ENCODE measurements at places on chromosomes 12 and 14. TPM values are rescaled to one million over a fixed set of nuclear protein-coding genes. Genes with fewer than 3 reads are reported as not detected.
A peak's percentile ranks its signal among the peaks of the same experiment; 100 is the strongest.

Gene AICDA
- not detected for polyA plus RNA-seq

Gene LALBA
- not detected for polyA plus RNA-seq

Gene ADAM21
- polyA plus RNA-seq: 0.29 TPM

Gene PDZRN4
- polyA plus RNA-seq: not detected

Gene SSTR1
- not detected for polyA plus RNA-seq

Gene KRT75
- polyA plus RNA-seq: not detected

- DNase-seq: no peak
Observed at GRCh38 chr14:101137234-101137633, 233.7 kb upstream of the RTL1 start.

- DNase-seq: no peak
Observed at GRCh38 chr14:49950275-49951228, 57.7 kb downstream of the ARF6 start.

- no peak for DNase-seq
Observed at GRCh38 chr12:77116277-77116676, 50.9 kb upstream of the E2F7 start.

DNA sequence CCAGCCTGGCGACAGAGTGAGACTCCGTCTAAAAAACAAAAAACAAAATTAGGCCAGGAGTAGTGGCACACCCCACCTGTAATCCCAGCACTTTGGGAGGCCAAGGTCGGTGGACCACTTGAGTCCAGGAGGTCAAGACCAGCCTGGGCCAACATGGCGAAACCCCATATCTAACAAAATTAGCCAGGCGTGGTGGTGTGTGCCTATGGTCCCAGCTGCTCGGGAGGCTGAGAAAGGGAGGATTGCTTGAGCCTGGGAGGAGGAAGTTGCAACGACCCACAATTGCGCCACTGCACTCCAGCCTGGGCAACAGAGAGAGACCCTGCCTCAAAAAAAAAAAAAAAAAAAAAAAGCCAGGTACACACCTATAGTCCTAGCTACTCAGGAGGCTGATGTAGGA is 37.0 kb downstream of the KDM2B start:
- no peak for DNase-seq

DNA sequence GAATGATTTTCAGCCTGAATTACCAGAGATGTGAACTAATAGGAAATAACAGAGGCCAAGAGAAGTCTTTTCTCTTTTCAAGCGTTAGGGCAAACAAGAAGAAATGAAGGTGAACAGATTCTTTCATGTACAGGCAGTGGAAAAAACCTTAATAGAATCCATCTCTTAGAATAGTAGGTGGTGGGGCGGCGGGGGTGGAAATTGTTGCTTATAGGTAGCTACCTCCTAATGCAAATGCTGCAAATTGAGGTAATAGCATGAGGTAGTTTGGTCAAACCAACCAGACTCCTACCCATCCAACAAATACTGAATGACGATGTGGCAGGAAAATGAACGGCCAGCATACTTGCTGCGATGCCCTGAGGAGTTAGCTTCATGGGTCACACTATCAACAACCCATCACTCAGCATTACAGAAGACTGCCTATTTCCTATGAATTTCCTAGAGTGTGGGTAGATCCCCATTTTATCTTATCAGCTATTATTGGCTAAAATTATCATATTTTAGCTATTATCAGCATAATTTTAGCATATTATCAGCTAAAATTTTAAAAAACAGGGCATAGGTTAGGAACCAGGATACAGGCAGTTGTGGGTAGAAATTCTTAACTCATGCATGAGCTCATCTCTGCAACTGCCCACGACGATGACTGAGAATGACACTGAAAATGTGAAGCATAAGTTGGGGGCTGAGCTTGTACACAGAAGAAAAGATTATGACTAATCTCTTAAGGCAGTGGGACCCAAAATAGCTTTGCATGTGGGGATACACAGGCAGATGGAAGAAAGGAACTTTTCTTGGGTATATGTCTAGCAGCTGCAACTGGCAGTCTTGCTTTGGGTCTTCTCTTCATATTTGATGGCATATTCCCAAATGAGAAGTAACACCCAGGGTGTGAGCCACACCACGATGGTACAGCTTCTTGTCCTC is 68.7 kb downstream of the NIN start:
- no peak for DNase-seq

DNA sequence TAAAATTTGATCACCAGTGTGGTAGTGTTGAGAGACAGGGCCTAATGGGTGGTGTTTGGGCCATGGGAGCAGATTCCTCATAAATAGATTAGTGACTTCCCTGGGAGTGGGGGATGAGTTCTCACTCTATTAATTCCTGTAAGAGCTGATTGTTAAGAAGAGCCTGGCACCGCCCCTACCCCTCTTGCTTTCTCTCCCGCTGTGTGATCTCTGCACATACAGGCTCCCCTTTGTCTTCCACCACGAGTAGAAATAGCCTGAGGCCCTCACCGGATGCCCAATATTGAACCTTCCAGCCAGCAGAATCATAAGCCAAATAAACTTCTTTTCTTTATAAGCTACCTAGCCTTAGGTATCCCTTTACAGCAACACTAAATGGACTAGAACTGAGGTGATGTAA is 31.9 kb upstream of the CAND1 start:
- no peak for DNase-seq

GRCh38 chr12:79676579-79676978 is 14.2 kb downstream of the PAWR start:
- DNase-seq: no peak

DNA sequence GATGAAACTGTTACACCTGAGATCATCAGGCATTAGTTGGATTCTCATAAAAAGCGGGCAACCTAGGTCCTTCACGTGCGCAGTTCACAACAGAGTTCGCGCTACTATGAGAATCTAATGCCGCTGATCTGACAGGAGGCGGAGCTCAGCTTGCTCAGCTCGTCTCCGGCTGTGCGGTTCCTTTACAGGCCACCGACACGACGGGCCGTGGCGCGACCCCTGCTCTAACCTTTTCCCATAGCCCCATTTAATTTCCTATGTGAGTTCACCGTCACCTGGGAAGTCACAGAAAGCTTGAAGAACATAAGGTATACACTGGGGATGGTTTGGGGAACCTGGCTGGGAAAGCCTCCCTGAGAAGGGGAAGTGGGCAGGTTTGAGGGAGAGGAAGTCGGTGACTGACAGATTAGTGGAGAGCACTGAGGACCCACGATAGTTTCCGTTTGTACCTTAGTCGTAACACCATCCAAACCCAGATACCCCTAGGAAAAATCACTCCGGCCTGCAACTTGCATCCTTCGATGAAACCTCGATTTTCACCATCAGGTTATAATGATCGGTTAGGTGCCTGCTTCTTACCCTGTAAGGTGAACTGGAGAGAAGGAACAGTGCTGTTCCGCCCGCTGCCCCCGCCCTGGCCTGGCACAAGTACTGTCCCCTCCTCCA is 2.8 kb upstream of the AAAS start:
- DNase-seq: peak; percentile 68

DNA sequence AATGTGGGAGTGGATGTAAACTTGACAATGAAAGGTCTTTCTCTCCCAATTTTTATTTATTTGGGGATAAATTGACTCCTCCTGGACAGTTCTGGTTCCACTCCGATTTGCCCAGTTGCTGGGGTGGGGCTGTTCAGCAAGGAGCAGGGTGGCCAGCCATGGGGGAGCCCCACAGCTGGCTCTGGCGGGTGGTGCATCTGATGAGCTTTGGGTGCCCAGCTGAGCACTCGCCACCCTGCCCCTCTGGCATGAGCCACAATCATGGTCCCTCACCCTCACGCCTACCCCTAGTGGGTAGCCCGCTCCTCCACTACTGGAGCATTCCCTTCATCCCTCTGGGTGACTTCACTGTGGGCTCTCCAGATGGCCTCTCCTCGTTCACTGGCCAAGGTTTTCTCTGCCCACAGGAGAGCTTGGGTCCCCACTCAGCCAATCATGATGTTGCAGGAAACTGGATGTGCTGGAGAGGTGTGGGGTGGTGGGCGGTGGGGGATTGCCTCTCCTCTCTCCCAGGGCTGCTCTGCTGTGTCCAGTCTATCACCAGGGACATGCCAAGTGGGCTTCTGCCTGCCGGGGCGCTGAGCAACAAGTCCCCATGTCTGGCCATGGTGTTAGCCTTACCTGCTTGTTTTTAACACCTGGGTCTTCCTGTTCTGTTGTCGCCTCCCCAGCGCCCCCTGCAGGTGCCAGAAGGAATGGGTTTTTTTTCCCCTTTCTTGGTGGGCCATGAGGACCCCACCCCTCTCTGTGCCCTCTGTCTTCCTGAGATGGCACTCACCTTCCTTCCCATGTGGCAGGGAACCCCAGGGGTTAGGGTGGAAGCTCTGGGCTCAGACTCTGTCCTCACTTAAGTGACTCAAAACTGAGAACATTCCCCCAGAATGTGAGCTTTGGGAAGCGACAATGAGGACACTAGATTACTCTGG is 3.4 kb downstream of the CYP46A1 start:
- DNase-seq: peak; percentile 54

DNA sequence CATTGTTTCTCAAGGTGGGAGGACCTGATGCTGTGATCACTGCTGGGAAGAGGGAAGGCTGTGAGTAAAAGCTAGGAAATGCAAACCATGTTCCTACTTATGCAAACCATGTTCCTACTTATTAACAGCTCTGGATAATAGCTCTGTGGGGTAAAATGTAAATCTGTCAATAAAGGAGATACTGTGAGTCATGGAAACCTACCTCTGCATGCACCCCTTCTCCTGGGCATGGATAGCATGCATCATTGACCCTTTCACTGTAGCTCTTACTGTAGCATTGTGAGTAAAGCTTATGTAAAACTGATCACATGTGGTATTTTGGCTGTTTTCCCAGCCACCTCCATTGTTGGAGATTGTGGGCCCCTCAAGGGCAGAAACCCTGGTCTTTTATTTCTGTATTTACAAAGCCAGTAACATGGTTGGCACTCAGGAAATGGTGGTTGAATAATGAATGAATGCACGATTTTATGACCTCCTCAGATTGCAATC is 253.7 kb downstream of the GRIN2B start:
- no peak for DNase-seq

DNA sequence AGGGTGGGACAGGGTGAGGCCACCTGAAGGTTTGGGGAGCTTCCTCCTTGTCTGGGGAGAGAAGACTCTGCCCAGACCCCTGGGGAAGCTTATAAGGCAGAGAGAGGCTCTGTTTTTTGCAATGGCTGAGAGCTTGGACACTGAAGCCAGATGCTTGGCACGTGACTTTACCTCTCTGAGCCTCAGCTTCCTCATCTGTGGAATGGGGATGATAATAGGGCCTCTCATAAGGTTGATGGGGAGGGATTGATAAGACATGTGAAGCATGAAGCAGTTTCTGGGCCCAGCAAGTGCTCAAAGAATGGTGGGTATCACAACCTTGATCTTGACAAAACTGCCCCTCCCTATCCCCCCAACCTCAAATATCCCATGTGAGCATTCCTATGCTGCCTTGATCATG is 195.4 kb upstream of the LHX5 start:
- DNase-seq: no peak

DNA sequence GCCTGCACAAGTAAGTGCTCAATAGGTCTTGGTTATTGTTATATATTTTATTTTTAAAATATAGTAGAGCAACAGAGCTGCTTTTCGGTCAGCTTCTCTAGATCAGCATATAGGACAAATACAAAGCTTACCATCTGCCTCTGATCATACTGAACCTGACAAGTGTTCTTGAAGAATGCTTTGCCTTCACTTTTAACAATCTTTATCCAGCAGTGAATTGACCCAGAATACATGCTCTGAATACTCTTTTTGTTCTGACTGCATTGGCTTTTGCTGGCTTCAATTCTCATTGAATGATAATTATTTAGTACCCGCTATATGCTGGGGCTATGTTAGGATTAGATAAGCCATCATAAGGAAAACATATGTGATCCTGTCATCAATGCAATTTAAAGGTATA is 137.8 kb downstream of the DHRS2 start:
- DNase-seq: no peak

DNA sequence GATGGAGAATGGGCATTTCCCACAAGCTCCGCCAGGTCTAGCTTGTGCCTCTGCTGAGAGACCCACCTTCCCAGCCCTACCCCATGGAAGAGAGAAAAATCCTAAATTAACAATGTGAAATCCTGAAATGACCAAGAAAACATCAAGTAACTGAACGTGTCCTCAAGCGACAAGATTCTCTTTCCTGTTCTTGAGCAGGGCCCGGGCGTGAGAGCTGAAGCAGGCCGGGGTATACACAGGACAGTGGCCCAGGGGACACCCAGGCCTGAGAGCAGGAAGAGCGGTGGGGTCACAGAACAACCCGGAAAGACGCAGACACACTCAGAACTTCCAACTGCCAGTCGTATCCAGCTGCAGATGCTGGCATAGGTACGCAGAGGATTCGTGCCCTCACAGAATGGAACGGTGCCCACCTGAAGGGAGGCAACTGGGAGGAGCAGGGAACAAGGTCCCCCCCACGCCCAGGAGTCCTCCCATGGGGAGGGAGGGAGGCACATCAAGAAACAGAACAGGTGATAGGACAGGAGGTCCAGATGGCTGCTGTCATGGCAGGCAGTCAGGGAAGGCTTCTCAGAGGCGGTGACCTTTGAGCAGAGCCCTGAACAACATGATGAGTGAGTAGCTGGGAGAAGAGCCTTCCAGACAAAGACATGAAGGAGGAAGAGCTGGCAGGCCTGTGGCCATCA is 9.1 kb downstream of the RIMBP2 start:
- no peak for DNase-seq

GRCh38 chr14:94342334-94342934 is 19.3 kb upstream of the SERPINA6 start:
- no peak for DNase-seq

DNA sequence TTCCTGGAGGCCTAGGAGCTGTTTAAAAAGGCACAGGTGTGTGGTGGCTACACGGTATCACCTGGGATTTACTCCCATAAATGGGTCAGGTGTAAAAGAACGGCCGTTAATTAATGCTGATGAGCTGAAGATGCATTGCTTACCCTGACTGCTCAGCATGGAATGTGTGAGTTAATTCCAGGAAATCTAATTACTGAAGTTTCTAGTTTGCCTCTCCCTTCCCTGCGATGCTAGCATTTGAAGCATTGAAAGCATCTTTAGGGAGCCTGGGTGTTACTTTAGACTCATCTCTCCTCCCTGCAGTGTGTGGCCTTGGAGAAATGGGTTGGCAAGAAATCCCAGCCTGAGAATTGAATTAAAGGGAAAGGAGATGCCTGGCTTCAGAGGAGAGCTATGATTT is 415.9 kb downstream of the FUT8 start:
- no peak for DNase-seq
